Pericardium fibroblast (primary cell): ENCODE measurements at places on chromosomes 2 and 18. TPM values are rescaled to one million over a fixed set of nuclear protein-coding genes. Genes with fewer than 3 reads are reported as not detected.

Gene WDR54
- 23.5 and 27.3 TPM in 2 replicates for total RNA-seq

Gene MPP4
- total RNA-seq: 0.93 and 1.1 TPM in 2 replicates

Gene PSTPIP2
- total RNA-seq: 1.5 and 4.3 TPM in 2 replicates

Gene FSHR
- not detected in 2 replicates for total RNA-seq

Gene PXDN
- total RNA-seq: 356 and 392 TPM in 2 replicates

Gene GTF2A1L
- total RNA-seq: 1.2 and 3.0 TPM in 2 replicates

Gene MDH1B
- 0.43 and 0.93 TPM in 2 replicates for total RNA-seq

Gene CAPN14
- total RNA-seq: 0.09 TPM in 1 of 2 replicates, not detected in the other

Gene AP1S3
- 0.68 and 5.4 TPM in 2 replicates for total RNA-seq

Gene RNF181
- total RNA-seq: 157 and 188 TPM in 2 replicates

Gene IL1R1
- total RNA-seq: 195 and 206 TPM in 2 replicates

Gene PCARE
- total RNA-seq: not detected in 2 replicates

Gene CHRNG
- total RNA-seq: 0.77 TPM in 1 of 2 replicates, not detected in the other

Gene ARHGEF33
- total RNA-seq: 0.09 TPM in 1 of 2 replicates, not detected in the other

Gene IFIH1
- total RNA-seq: 1.5 and 3.5 TPM in 2 replicates

Gene INHBB
- total RNA-seq: 0.09 and 1.6 TPM in 2 replicates
